ENCODE measurements at places on chromosomes 16 and 17.
A peak's percentile ranks its signal among the peaks of the same experiment; 100 is the strongest.

GRCh38 chr17:74212913-74213791 lies at the start of gene TTYH2:
Gene TTYH2 (plus strand): TSS chr17:74213571. CDS start chr17:74213588, 17 bp downstream.
- peak; percentile 85 for DNase-seq

GRCh38 chr17:73172252-73172651 lies 7.4 kb downstream of the SSTR2 start:
- no peak for DNase-seq

- DNase-seq = no peak
Measured at GRCh38 chr17:42155614-42156045, 841 bp upstream of the RAB5C start.

GRCh38 chr17:37147301-37147812 lies 198.6 kb downstream of the AATF start:
- no peak for DNase-seq

GRCh38 chr16:50476486-50477255 lies 71.5 kb upstream of the NKD1 start:
- no peak for DNase-seq

All from breast epithelium (tissue), 4 donors.